ENCODE measurements at places on chromosomes 12 and 14. TPM values are rescaled to one million over a fixed set of nuclear protein-coding genes. Genes with fewer than 3 reads are reported as not detected.

The PPP1R1A gene
- total RNA-seq = not detected

The IL22 gene
- not detected for total RNA-seq

The DEGS2 gene
- not detected for total RNA-seq

The GLI1 gene
- total RNA-seq = 1.5 TPM

The NELL2 gene
- total RNA-seq = not detected

The FGF23 gene
- total RNA-seq = not detected

The PIWIL1 gene
- not detected for total RNA-seq

The IL31 gene
- total RNA-seq = not detected

The SRRM4 gene
- total RNA-seq = not detected

The MYH6 gene
- total RNA-seq = not detected

The RNASE3 gene
- not detected for total RNA-seq

The LHX5 gene
- not detected for total RNA-seq

The LUM gene
- 100 TPM for total RNA-seq

The C1QL4 gene
- total RNA-seq = 0.45 TPM

The IGF1 gene
- not detected for total RNA-seq

The ETFBKMT gene
- 2.2 TPM for total RNA-seq

The KRT82 gene
- not detected for total RNA-seq

The EXOC3L4 gene
- total RNA-seq = not detected

The TECPR2 gene
- total RNA-seq = 8.1 TPM

The IGFBP6 gene
- 632 TPM for total RNA-seq

The BDKRB2 gene
- 9.5 TPM for total RNA-seq

The ZBTB39 gene
- total RNA-seq = 3.4 TPM

The PRB2 gene
- not detected for total RNA-seq

The HOXC13 gene
- under 0.01 TPM for total RNA-seq

The PSMB11 gene
- total RNA-seq = not detected

The ANKRD33 gene
- total RNA-seq = not detected
